ENCODE measurements at places on chromosomes 1 and 21. TPM values are rescaled to one million over a fixed set of nuclear protein-coding genes. Genes with fewer than 3 reads are reported as not detected.

DNA sequence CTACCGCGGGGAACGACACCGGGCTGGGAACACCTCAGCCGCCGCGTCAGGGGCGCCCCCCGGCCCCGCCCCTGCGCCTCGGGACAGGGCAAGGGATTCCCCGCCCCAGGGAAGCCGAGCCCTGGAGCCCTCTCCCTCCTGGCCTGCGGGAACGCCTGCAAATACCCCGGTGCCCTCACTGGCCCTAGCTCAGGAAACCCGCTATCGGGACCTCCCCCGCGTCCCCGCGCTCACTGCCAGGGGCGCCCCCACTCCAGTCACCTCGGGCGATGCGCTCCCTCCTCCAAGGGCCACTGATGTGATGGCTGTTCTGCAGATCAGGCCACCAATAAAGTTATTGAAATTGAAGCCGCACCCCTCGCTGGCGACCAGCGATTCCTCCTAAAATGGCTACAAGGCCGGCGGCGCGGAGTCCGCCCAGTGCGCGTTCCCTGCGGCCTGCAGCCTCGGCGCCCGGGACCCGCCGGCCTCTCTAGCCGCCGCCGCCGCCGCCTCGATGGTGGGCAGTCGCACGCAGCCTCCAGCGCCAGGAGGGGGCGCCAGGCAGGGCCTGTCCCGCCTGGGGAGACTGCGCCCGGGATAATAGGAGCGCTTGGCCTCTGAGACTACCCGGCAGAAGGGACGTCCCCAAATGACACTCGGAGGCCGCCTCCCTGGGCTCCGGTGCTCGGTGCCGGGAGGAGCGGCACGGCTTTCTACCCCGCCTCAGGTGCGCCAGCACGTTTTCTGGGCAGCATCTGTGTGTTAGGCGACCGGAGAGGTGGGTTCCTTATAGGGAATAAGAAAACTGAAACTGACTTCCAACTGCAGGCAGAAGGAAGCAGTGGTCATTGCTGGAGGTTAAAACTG is at the start of gene PRKAB2:
Gene PRKAB2 (minus strand): TSS at position 303 of the 849 bp plus-strand sequence. CDS start 326 bp downstream, outside the sequence.
- H3K4me1 ChIP-seq: peaks cover 32% of the 10 kb centered on the region
- H3K36me3 ChIP-seq: peaks cover 17% of the 10 kb centered on the region
- DNase-seq: peak; percentile 91
- H3K27ac ChIP-seq: peak within 1 kb of the TSS; percentile 97
- H3K4me3 ChIP-seq: peak within 1 kb of the TSS; percentile 98

LYSMD1 gene
- 3.7 TPM for total RNA-seq

- H3K27me3 ChIP-seq: no peaks in the 10 kb centered on the region
- H3K4me3 ChIP-seq: peak overlapping the region; percentile 42
Observed at GRCh38 chr1:84971957-84972356, 25.0 kb downstream of the MCOLN2 start.

DNA sequence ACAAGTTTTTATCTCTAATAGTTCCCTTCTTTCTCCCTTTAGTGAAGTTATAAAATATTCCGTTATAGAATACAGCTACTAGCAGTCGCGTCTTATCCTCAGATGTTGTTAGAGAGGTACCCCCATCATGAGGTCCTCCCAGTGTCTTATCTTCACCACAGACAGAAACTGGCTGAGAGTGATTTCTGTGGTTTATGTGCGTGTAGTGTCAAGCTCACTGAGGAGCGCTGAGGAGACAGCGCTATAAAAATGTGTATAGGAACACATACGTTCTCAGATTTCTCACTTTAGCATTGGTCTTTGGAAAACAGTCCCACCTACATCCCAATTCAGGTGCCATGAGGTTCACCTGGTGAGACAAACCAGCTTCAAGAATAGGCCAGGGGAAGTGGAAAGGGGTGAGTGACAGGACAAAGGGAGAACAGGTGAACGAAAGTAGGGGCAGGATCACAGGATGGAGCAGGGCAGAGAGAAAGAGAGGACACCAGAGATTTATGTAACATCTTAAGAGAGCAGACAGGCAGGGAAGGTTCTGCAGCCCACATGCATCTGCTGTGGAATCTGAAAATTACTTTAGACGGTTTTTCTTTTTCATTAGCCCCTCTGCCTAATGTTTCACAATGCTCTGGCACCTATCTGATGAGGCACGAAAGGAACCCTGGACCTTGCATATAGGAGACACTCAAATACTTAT is 2.7 kb upstream of the PLEKHO1 start:
- H3K4me1 ChIP-seq: peaks cover 55% of the 10 kb centered on the region
- H3K27me3 ChIP-seq: no peaks in the 10 kb centered on the region
- peaks cover 36% of the 10 kb centered on the region for H3K36me3 ChIP-seq
- H3K4me3 ChIP-seq: no peak overlapping the region

- no peaks in the 10 kb centered on the region for H3K36me3 ChIP-seq
- no peak overlapping the region for H3K27ac ChIP-seq
- H3K27me3 ChIP-seq: no peaks in the 10 kb centered on the region
- no peak overlapping the region for H3K4me3 ChIP-seq
- H3K4me1 ChIP-seq: no peaks in the 10 kb centered on the region
Observed at GRCh38 chr21:16755061-16755460, 757.8 kb upstream of the CXADR start.

DNA sequence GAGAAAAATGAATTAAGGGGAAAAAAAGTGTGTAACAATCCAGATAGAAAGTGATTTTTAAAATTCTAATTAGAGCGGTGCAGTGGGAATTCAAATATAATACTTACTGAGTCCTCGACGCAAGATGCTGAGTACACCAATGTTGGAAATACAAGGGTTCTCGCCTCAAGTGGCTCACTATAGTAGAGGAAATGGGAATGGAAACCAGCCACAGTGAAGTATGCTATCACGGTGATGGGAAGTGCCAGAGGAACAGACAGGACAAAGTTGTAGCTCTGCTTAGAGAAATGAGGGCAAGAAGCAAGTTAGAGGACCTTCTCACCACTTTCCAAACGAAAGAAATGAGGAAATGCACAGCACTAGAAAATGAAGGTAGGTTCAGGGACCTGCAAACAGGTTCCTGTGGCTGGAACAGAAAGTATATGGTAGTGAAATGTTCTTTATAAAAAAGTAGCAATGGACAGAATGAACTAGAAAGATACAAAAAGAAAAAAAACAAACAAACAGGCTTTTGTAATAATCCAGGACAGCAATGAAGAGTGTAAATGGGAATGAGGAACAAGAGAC is 13.5 kb downstream of the EGLN1 start:
- H3K27ac ChIP-seq: no peak overlapping the region
- no peak for DNase-seq
- no peak overlapping the region for H3K4me3 ChIP-seq
- no peaks in the 10 kb centered on the region for H3K27me3 ChIP-seq

DNA sequence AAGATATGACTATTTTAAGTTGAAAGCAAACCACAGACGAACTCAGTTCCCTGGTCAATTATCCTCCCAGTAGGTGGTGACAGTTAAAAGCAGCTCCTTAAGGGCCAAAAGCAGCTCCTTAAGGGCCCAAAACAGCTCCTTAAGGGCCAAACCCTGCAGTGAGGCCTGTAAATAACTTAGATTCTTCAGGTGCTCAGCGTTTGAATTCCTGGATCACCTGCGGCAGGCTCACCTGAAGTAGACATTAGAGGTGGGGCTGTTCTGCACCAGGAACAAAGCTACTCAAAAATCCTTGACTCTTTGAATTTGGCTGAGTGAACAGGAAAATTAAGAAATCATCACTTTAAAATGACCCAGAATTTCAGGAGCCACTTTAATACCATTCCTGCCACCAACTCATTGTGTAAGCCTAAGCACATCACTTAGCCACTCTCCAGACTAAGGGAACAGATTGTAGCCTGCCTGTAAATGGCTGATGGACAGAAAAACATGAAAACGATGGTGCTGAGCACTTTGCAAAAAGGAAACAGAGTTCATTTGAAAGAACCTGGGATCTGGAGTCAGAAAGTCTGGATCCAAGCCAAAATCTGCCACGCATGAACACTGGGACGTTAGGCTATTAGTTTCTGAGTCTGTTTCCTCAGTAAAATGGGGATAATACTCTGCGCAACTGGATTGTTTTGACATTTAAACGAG is 126.9 kb downstream of the LRIG2 start:
- H3K27me3 ChIP-seq: peaks cover 5% of the 10 kb centered on the region
- no peak for DNase-seq
- no peak overlapping the region for H3K27ac ChIP-seq
- H3K4me3 ChIP-seq: no peak overlapping the region
- H3K4me1 ChIP-seq: no peaks in the 10 kb centered on the region

NTMT2 gene
- total RNA-seq: not detected

DNA sequence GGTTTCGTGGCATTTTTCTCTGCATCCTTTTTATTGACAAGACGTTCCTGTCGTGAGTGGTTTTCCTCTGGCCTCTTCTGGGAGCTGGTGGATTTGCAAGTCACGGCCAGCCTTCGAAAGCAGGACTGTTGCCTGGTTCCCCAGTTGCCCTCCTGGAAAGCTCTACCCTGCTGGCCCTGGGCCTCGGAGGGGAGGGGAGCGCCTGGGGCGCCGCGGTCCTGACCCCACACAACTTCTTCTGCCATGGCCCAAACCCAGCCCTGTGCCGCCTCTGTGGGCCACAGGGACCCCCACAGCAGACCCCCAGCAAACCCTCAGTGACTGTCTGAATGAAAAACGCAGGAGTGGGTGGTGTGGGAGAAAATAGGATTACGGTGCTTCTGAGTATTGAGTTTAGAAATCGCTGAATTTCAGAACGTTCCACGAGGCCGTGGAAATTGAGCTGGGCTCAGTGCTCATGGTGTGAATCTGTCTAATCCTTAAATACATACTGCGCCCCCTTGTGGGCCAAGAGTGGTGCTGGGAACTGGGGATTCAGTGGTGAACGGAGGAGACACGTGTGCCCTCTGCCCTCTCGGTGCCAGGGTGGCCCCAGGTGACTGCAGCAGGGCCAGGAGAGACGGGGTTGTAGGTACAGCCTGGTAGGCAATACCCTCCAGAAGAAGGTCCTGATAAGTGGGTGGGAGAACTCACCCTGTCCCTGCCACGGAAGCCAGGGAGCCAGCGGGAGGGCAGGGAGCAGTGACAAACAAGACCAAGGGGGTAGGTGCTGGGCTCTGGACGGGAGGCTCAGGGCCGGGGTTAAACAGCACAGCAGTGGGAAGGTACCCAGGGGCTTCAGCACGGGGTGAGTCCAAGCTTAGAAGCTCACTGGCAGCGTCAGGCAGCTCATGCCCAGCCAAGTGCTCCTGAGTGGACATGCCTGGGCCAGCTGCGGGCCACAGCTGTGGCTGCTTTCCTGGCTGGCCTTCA is 101.2 kb upstream of the COL6A1 start:
- no peak overlapping the region for H3K4me3 ChIP-seq
- peaks cover under 1% of the 10 kb centered on the region for H3K36me3 ChIP-seq
- H3K4me1 ChIP-seq: peaks cover 27% of the 10 kb centered on the region
- peaks cover 22% of the 10 kb centered on the region for H3K27me3 ChIP-seq
- DNase-seq: peak; percentile 80

- H3K4me1 ChIP-seq: peaks cover 63% of the 10 kb centered on the region
- H3K27ac ChIP-seq: peak overlapping the region; percentile 69
- no peak for DNase-seq
- no peaks in the 10 kb centered on the region for H3K27me3 ChIP-seq
- H3K4me3 ChIP-seq: no peak overlapping the region
Observed at GRCh38 chr1:19439464-19440171, 45.7 kb downstream of the CAPZB start.

LCA5L gene
- total RNA-seq: 0.47 TPM

CLIC6 gene
- total RNA-seq: 0.21 TPM

- no peak overlapping the region for H3K27ac ChIP-seq
- no peak overlapping the region for H3K4me3 ChIP-seq
- no peaks in the 10 kb centered on the region for H3K4me1 ChIP-seq
Observed at GRCh38 chr1:237320890-237321289, 278.9 kb downstream of the RYR2 start.

TFF3 gene
- total RNA-seq: not detected

- H3K27ac ChIP-seq: no peak overlapping the region
- H3K27me3 ChIP-seq: no peaks in the 10 kb centered on the region
- H3K4me1 ChIP-seq: no peaks in the 10 kb centered on the region
- H3K4me3 ChIP-seq: no peak overlapping the region
- peak; percentile 41 for DNase-seq
Observed at GRCh38 chr1:91166106-91166712, 144.4 kb upstream of the ZNF644 start.

- no peak overlapping the region for H3K4me3 ChIP-seq
- H3K4me1 ChIP-seq: peaks cover 10% of the 10 kb centered on the region
- DNase-seq: no peak
Observed at GRCh38 chr1:8027748-8028570, 1.9 kb upstream of the ERRFI1 start.

DNA sequence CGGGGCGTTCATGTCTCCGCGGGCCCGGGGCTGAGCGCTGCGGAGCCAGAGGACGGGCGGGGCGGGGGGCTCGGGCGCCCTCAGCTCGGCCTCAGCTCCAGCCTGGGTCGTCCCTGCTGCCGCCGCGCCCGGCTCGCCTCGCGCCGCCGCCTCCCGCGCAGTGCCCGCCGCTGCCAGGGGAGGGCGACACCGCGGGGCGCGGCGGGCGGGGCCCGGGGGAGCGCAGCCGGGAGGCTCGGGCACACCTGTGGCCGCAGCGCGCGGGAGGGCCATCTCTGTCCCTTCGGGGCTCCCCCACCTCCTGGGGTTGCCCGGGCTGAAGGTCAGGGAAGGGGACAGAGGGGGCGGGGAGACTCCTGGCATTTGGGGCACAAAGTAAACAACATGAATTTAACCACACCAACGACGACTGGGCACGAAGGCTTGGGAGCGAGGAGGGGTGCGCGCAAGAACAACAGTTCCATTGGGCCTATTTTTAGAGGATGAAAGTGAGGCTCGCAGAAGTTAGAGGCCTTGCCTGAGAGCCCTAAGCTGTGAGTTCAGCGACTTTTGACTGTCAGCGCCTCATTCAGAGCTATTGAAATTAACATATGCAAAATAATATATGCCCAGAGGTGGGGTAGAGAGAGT is at the start of gene FAM131C:
Gene FAM131C (minus strand): TSS at position 162 of the 630 bp plus-strand sequence. CDS start 209 bp downstream, outside the sequence.
- H3K4me1 ChIP-seq: peaks cover 43% of the 10 kb centered on the region
- H3K4me3 ChIP-seq: peak within 1 kb of the TSS; percentile 73
- no peaks in the 10 kb centered on the region for H3K36me3 ChIP-seq
- DNase-seq: peak; percentile 39
- H3K27ac ChIP-seq: peak within 1 kb of the TSS; percentile 48
- H3K27me3 ChIP-seq: peaks cover 18% of the 10 kb centered on the region

DNA sequence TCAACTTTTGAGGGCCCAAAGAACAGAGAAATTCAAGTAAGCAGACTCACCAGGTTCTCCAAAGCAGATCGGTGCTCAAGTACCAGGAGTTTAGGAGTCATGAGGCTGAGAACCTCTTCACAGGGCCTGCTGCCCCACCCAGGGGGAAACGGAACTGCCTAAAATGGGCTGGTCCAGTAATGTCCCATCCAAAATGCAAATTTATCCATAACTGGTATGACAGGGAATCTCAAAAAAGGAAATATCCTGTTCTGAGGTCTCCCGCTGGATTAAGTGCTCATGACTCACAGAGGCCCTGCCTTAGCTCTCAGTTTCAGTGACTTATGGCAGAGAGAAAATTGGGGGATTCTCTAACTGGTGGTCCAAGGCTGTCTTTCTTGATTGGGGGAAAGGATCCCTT is 9.3 kb downstream of the SPRR2G start:
- H3K4me3 ChIP-seq: no peak overlapping the region
- peaks cover 19% of the 10 kb centered on the region for H3K27me3 ChIP-seq
- H3K36me3 ChIP-seq: no peaks in the 10 kb centered on the region
- no peaks in the 10 kb centered on the region for H3K4me1 ChIP-seq
- no peak for DNase-seq
- H3K27ac ChIP-seq: no peak overlapping the region

CRYBG2 gene
- total RNA-seq: 8.7 TPM

TNFRSF4 gene
- total RNA-seq: 1.6 TPM
